HCT116 (cell line): ENCODE measurements at places on chromosomes 2 and 18.
A peak's percentile ranks its signal among the peaks of the same experiment; 100 is the strongest.

DNA sequence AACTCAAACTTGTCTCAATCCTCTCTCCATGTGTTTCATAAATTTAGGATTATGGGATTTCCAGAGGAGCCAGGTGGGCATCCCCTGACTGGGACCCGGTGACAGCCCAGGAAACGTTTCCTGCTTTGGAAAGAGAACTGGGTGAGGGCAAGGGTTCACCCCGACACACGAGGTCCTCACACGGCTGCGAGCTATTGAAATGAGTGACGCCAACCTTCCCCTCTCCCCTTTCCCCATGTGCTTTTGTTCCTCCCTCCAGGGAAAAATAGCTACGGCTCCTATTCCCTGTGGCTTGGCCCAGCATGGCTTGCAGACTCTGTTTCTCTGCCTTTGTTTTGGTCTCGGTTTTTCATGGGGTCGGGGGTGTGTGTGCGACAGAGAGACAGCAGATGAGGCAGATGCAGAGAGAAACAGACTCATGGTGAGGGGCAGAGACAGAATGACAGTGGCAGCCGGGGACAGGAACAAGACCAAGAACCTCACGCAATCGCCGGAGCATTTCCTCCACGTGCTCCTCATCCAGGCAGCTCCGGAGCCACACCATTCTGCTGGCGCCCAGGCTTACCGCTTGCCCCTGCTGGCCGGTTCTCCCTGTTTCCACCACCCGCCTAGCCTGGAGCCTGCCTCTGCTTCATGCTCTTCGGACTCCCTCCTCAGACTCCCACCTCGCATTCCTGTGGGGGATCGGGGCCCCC lies 238.5 kb downstream of the DYSF start:
- no peak overlapping the region for H3K27ac ChIP-seq
- no peak for DNase-seq
- H3K4me3 ChIP-seq: no peak overlapping the region
- peaks cover 4% of the 10 kb centered on the region; the same call in 1 of the 2 replicates for H3K27me3 ChIP-seq
- H3K36me3 ChIP-seq: no peaks in the 10 kb centered on the region

DNA sequence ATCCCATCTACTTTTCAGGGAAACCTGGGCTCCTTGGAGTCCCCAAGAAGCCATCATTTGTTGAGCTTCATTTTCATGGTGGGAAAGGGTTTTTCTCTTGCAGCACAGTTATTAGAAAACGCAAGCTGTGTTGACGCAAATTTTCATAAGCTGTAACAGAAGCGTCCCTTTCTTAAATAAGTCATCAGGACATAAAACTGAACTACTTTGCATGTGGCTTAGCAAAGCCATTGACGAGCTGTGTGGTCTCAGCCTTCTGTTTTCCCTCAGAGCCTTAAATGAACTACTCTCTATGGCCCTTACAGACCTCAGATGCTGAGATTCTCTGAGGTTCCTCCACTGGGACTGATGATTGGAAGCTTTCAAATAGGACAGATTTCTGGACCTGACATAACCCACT lies 85.1 kb downstream of the ARL4C start:
- DNase-seq: no peak
- no peak overlapping the region for H3K27ac ChIP-seq
- peaks cover 6% of the 10 kb centered on the region; the same call in 1 of the 2 replicates for H3K4me1 ChIP-seq
- no peak overlapping the region for H3K4me3 ChIP-seq

DNA sequence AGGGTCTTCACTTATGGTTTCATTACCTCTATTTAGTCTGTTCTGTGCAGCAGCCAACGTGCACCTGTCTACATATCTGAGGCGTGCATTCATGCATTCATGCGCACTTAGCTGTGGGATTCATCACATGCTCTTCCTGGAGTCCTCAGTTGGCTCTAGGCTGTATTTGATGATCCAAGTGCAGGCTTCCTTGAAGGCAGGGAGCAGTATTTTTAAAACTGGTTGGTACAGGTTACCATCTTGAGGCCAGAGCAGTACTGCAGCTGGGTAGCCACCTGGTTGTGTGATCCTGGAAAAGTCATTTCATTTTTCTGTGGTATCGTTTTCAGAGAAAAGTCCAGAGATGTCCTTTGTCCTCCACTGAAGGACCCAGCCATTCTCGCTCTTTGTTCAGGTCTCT lies 109.8 kb downstream of the EN1 start:
- H3K27ac ChIP-seq: no peak overlapping the region
- H3K27me3 ChIP-seq: no peaks in the 10 kb centered on the region
- H3K4me3 ChIP-seq: no peak overlapping the region
- no peak for DNase-seq
- no peaks in the 10 kb centered on the region for H3K36me3 ChIP-seq

GRCh38 chr2:71694501-71695234 lies 241.3 kb downstream of the DYSF start:
- no peaks in the 10 kb centered on the region for H3K36me3 ChIP-seq
- H3K27me3 ChIP-seq: peaks cover 4% of the 10 kb centered on the region; the same call in 1 of the 2 replicates
- DNase-seq: no peak
- H3K4me3 ChIP-seq: no peak overlapping the region
- no peaks in the 10 kb centered on the region for H3K4me1 ChIP-seq

GRCh38 chr2:3256605-3257004 lies 121.0 kb downstream of the EIPR1 start:
- no peak overlapping the region for H3K4me3 ChIP-seq
- H3K4me1 ChIP-seq: no peaks in the 10 kb centered on the region
- DNase-seq: no peak
- H3K27ac ChIP-seq: no peak overlapping the region

DNA sequence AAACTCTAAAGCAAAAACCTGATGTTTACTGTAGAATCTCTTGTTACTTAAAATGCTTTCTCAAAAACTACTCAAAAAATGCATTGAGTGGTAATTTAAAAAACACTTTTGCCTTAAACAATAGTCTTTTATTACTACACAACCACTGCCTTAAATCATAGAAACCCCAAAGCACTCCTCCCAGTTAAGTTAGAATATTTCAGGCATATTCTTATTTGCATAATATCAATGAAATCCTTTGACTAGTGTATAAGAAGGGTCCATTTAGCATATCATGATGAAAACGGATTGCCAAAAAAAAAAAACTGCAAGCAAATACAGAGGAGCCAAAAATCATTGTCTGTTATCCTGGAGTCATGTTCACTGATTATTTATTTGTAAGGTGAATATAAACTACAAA lies 119.2 kb downstream of the PTPRM start:
- no peak for DNase-seq
- H3K4me1 ChIP-seq: no peaks in the 10 kb centered on the region
- no peak overlapping the region for H3K27ac ChIP-seq
- H3K27me3 ChIP-seq: peaks cover 21% of the 10 kb centered on the region; the same call in 1 of the 2 replicates
- H3K4me3 ChIP-seq: no peak overlapping the region
- H3K36me3 ChIP-seq: no peaks in the 10 kb centered on the region

- H3K36me3 ChIP-seq: no peaks in the 10 kb centered on the region
- no peak overlapping the region for H3K27ac ChIP-seq
- H3K4me1 ChIP-seq: peaks cover 19% of the 10 kb centered on the region
- DNase-seq: peak; percentile 10
- H3K27me3 ChIP-seq: no peaks in the 10 kb centered on the region
These were observed 92.1 kb downstream of the LYPD6 start for GRCh38 chr2:149422337-149422990.

DNA sequence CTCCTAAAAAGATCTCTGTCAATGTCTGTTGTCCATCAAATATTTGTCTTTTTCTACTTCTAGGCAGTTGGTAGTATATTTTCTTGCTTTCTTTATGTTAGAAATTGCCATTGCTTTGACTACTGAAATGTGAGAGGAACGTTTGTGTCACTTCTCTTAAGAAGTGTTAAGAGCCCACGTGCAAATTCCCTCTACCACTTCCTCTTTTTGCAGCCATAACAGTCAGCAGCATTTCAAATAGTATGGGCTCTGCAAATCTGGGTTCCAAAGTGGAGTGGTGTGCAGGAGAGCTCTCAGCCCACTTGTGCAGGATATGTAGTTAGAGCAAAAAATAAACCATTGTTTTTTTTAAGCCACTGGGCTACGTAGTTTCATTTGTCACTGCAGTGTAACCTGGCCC lies 314.0 kb downstream of the MEIS1 start:
- no peaks in the 10 kb centered on the region for H3K36me3 ChIP-seq
- no peak overlapping the region for H3K27ac ChIP-seq
- H3K4me3 ChIP-seq: no peak overlapping the region
- no peaks in the 10 kb centered on the region for H3K4me1 ChIP-seq

GRCh38 chr2:241877989-241878970 lies 8.8 kb downstream of the RTP5 start:
- DNase-seq: no peak
- H3K27ac ChIP-seq: no peak overlapping the region
- no peaks in the 10 kb centered on the region for H3K36me3 ChIP-seq
- no peaks in the 10 kb centered on the region for H3K27me3 ChIP-seq
- peaks cover 23% of the 10 kb centered on the region for H3K4me1 ChIP-seq
- H3K4me3 ChIP-seq: no peak overlapping the region

GRCh38 chr2:207914716-207915115 lies 110.6 kb downstream of the PLEKHM3 start:
- DNase-seq: no peak
- H3K27ac ChIP-seq: no peak overlapping the region
- H3K36me3 ChIP-seq: no peaks in the 10 kb centered on the region
- no peaks in the 10 kb centered on the region for H3K27me3 ChIP-seq

DNA sequence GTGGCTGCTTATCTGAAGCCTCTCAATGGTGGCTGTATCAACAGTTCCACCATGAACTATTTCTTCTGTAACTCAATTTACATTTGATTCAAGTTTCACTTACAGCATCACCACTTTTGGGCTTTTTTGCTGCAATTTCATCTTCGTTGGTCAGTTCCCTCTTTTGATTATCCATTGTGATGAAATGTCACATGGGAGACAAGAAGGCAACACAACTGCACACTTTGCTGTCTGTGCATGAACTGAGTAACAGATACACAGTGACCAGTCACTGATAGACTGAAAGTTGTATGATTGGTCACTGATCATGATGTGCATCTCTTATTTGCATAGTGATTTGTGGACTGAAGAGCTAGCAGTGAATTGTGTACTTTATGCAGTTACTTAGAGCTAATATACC lies 130.7 kb upstream of the RNF152 start:
- no peak overlapping the region for H3K4me3 ChIP-seq
- no peaks in the 10 kb centered on the region for H3K4me1 ChIP-seq
- H3K27ac ChIP-seq: no peak overlapping the region
- H3K36me3 ChIP-seq: no peaks in the 10 kb centered on the region

- no peaks in the 10 kb centered on the region for H3K27me3 ChIP-seq
- peak overlapping the region; percentile 81 for H3K4me3 ChIP-seq
- H3K4me1 ChIP-seq: peaks cover 4% of the 10 kb centered on the region; the same call in 1 of the 2 replicates
- DNase-seq: no peak
These were observed 1.3 kb downstream of the ERICH2 start for GRCh38 chr2:170771421-170771937.

DNA sequence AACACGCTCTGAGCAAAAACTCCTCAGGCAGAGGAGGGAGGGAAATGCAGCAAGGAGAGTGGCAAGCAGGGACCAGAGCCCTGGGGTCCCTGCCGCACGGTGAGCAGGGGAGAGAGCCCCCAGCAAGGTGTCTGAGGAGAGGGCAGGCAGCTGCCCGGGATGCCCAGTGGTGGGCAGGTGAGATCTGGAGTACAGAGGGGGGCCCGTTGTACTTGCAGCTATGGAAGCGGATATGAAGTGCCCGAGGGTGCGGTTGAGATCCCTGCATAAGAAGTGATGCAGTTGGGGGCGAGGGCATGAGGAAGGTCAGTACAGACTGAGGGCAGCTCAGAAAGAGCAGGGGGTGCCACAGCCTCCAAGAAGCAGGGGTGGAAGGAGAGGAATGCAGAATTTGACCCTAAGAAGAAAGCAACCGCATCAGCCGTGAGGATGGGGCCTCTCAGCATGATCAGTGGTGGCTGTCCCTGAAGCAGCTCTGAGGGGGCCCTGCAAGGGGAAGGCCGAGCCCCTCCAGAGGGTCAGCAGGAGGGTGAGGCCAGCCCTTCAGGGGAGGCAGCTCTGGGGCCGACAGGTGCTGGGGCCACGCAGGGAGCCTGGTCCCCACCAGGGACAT lies 29.4 kb downstream of the MTERF4 start:
- no peaks in the 10 kb centered on the region for H3K27me3 ChIP-seq
- H3K4me1 ChIP-seq: no peaks in the 10 kb centered on the region
- H3K36me3 ChIP-seq: no peaks in the 10 kb centered on the region
- no peak overlapping the region for H3K4me3 ChIP-seq
- no peak for DNase-seq

DNA sequence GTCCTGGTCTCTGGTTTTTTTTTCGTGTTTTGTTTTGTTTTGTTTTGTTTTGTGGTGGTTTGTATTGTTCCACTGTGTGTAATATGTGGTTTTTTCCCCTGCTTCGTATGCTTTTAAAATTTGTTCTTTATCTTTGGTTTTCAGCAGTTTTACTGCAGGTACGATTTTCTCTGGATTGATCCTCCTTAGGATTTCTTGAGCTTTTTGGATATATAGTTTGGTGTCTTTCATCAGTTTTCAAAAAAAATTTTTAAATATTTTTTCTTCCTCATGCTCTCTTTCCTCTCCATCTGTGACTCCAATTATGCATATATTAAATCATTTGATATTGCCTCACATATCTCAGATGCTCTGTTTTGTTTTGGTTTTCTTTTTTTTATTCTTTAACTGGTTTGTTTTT lies 78.0 kb downstream of the SPOPL start:
- no peaks in the 10 kb centered on the region for H3K4me1 ChIP-seq
- no peaks in the 10 kb centered on the region for H3K27me3 ChIP-seq
- H3K4me3 ChIP-seq: no peak overlapping the region
- peaks cover 15% of the 10 kb centered on the region for H3K36me3 ChIP-seq
- no peak overlapping the region for H3K27ac ChIP-seq

- no peak for DNase-seq
- H3K4me1 ChIP-seq: no peaks in the 10 kb centered on the region
- H3K27me3 ChIP-seq: no peaks in the 10 kb centered on the region
- no peak overlapping the region for H3K4me3 ChIP-seq
These were observed 61.3 kb upstream of the RNU4ATAC start for GRCh38 chr2:121469356-121469755.

GRCh38 chr2:219901155-219901554 lies 273.7 kb downstream of the SLC4A3 start:
- H3K27me3 ChIP-seq: no peaks in the 10 kb centered on the region
- no peaks in the 10 kb centered on the region for H3K4me1 ChIP-seq
- no peak for DNase-seq
- H3K27ac ChIP-seq: no peak overlapping the region
- H3K4me3 ChIP-seq: no peak overlapping the region

GRCh38 chr2:147015591-147015990 lies 829.2 kb upstream of the ACVR2A start:
- H3K4me1 ChIP-seq: no peaks in the 10 kb centered on the region
- no peak for DNase-seq
- no peak overlapping the region for H3K27ac ChIP-seq
- H3K36me3 ChIP-seq: no peaks in the 10 kb centered on the region
- no peak overlapping the region for H3K4me3 ChIP-seq

GRCh38 chr2:197514754-197515153 lies 1.1 kb upstream of the MOB4 start:
- DNase-seq: no peak
- peak overlapping the region; percentile 93 for H3K4me3 ChIP-seq
- no peaks in the 10 kb centered on the region for H3K27me3 ChIP-seq
- H3K27ac ChIP-seq: 0 out of 2 replicates have a peak overlapping the region, but pooled peaks have one; percentile 74
- H3K36me3 ChIP-seq: peaks cover 6% of the 10 kb centered on the region; the same call in 1 of the 2 replicates
- peaks cover 10% of the 10 kb centered on the region; the same call in 1 of the 2 replicates for H3K4me1 ChIP-seq
